ENCODE measurements at places on chromosomes 3 and 15. TPM values are rescaled to one million over a fixed set of nuclear protein-coding genes. Genes with fewer than 3 reads are reported as not detected.

Gene KLHL25
- 12.0 TPM for total RNA-seq

Gene MAGEL2
- 0.72 TPM for total RNA-seq

Gene WDR49
- 0.65 TPM for total RNA-seq

Gene NR2E3
- 0.56 TPM for total RNA-seq

Gene AHSG
- total RNA-seq, result not detected
